ENCODE measurements at places on chromosomes 4 and X.

DNA sequence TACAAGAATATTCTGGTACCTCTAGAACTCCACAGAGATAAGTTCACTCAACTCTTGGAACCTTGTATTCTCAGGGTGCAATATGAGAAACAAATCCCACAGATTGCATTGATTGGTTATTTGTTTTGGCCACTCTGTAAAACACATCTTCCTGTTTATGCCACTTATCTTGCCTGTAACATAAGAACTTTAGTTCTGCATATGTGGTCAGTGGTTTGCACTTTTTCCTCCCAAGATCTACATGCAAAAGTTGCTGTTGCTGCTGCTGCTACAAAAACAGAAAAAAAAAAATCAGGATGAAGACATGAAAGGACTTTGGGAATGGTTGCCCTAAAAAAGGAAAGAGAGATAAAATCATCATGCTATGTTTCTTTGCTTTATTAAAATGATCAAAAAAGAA lies 9.6 kb downstream of the ODAPH start:
- no peak for DNase-seq

DNA sequence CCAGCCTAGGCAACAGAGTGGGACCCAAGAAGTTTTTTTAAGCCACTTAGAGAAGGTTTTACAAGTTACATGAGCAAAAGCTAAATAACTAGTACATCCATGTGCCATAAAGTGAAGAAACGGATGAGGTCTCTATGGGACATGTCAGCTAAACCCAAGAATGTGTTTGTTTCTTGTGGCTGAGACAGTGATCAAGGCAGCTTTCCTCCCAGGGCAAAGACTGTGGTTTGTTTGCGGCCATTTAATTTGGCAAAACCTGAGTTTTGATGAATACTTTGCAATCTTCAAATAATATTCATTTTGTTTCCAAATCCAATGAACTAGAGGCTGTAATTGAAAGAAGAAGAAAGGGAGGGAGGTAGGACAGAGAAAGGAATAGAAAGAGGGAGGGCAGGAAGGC lies 44.9 kb upstream of the SLC2A9 start:
- no peak for DNase-seq

GRCh38 chrX:1265086-1265485 lies 3.5 kb upstream of the CSF2RA start:
- no peak for DNase-seq

- DNase-seq, result no peak
These were observed 19.8 kb upstream of the PASD1 start for GRCh38 chrX:151543706-151544105.

GRCh38 chr4:108097990-108098553 lies 70.7 kb downstream of the LEF1 start:
- DNase-seq, result no peak

- DNase-seq, result no peak
These were observed 29.2 kb downstream of the TBC1D9 start for GRCh38 chr4:140726776-140727500.

DNA sequence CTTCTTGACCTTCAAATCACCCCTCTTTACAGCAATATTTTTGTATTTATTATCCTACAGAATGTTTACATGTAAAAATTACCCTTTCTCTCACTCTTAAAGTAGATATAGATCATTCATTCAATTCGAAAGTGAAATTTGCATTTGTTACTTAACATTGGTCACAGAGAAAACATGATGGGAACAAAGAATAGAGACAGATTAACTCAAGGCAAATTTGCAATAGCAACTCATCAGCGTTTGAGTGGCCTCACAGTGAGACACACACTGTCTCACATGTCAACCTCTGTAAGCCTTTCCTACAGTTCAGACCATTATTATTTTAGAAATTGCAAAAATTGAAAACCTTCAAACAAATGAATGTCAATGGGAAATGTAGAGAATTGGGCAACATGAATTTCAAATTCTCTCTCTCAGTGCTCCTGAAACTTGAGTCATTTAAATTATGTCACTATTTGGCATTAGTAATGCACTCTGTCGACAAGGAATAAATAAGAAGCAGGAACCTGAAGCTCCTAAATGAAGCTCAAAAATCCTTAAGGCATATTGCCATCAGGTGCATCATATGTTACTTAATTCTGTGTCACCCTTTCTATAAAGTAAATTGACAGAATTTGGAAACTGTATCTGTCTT lies 148.3 kb upstream of the ANXA10 start:
- no peak for DNase-seq

- DNase-seq, result no peak
These were observed 335.0 kb upstream of the TENM3 start for GRCh38 chr4:181908168-181908567.

DNA sequence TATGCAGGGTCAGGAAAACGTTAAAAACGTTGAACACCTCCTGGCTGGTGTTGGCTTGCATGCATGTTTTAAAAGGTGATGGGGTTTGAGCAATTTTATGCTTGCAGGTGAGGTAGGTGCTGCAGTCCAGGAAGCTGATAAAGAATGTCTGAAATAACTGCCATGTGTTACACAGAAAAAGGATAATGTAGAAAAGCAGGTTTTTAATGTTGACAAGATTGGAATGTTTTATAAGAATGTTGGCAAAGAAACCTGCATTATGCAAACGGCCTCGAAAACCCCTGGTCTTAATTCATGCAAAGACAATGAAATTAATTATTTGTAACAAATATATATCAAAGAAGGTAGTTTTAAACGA lies 723.7 kb upstream of the AGA start:
- no peak for DNase-seq

GRCh38 chr4:3466691-3467600 lies 3.8 kb downstream of the DOK7 start:
- DNase-seq, result no peak

- no peak for DNase-seq
These were observed 16.0 kb downstream of the NBDY start for GRCh38 chrX:56744996-56745395.

GRCh38 chrX:88586317-88586716 lies 160.7 kb upstream of the CPXCR1 start:
- DNase-seq, result no peak
